ENCODE measurements at places on chromosomes 2 and 18. TPM values are rescaled to one million over a fixed set of nuclear protein-coding genes. Genes with fewer than 3 reads are reported as not detected.

The STPG4 gene
- 0.13 TPM for total RNA-seq

DNA sequence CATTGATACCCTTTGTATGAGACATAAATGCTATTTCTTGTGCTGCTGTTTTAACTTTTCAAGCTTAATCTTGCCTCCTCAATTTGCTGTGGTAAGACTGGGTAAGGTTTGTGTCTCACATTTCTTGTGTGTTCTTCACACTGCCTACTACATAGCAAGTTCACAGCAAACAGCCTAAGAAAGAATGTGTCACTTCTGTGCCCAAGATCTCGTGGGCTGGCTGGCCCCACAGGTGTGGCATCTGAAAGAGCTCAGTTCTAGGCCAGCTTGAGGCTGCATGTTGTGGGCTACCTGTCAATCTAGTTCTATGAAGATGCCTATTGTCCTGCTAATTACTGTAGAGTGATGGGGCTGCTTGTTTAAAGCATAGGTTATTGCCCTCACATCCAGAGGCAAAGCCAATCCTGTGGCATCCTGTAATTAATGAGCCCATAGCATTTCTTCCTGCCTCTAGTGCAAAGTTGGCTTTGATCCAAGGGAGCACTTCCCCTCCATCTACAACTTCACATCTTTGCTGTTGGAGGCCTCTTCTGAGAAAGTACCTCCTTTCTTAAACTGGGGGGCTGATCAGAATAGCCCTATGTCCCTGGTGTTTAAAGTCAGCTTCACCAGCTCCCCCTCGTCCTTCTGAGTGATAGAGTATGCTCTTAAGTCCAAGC, 40.9 kb upstream of the ASPRV1 start:
- H3K27ac ChIP-seq: no peak overlapping the region
- no peak for DNase-seq
- no peak overlapping the region for H3K4me3 ChIP-seq
- no peaks in the 10 kb centered on the region for H3K36me3 ChIP-seq
- H3K4me1 ChIP-seq: peaks cover 11% of the 10 kb centered on the region

GRCh38 chr18:51044928-51045585, 15.0 kb downstream of the SMAD4 start:
- 0 out of 2 replicates have a peak overlapping the region, but pooled peaks have one; percentile 1 for H3K4me3 ChIP-seq
- H3K36me3 ChIP-seq: peaks cover 17% of the 10 kb centered on the region
- no peaks in the 10 kb centered on the region for H3K4me1 ChIP-seq
- no peak for DNase-seq
- no peaks in the 10 kb centered on the region for H3K27me3 ChIP-seq

GRCh38 chr2:105545730-105546627, 147.1 kb upstream of the FHL2 start:
- H3K27me3 ChIP-seq: no peaks in the 10 kb centered on the region
- no peaks in the 10 kb centered on the region for H3K36me3 ChIP-seq
- H3K4me3 ChIP-seq: no peak overlapping the region
- H3K4me1 ChIP-seq: no peaks in the 10 kb centered on the region

All from H9 (cell line).